A549 treated with ZK216348 at 1 μM for 4 hours (cell line): ENCODE measurements at places on chromosomes 5 and 9. TPM values are rescaled to one million over a fixed set of nuclear protein-coding genes. Genes with fewer than 3 reads are reported as not detected.

SEMA6A gene
- 0.11 TPM in 1 of 5 replicates, not detected in the others for total RNA-seq

DBH gene
- total RNA-seq, result not detected in 5 replicates

CHMP5 gene
- 67.6 to 92.1 TPM (median 73.5 TPM) in 5 replicates for total RNA-seq

GMCL2 gene
- not detected in 5 replicates for total RNA-seq

MYMK gene
- total RNA-seq, result not detected in 5 replicates

OLFM1 gene
- total RNA-seq, result 8.1 to 11.4 TPM (median 9.5 TPM) in 5 replicates

PDLIM4 gene
- 0.47 to 1.2 TPM (median 0.63 TPM) in 5 replicates for total RNA-seq

FOXI1 gene
- total RNA-seq, result not detected in 5 replicates

FAM221B gene
- total RNA-seq, result not detected in 5 replicates

AGGF1 gene
- 9.3 to 16.7 TPM (median 14.9 TPM) in 5 replicates for total RNA-seq

C9 gene
- total RNA-seq, result not detected in 5 replicates

VPS13A gene
- 6.1 to 12.3 TPM (median 10.6 TPM) in 5 replicates for total RNA-seq

ENHO gene
- 0.87 to 2.9 TPM (median 2.3 TPM) in 5 replicates for total RNA-seq

SLC25A51 gene
- total RNA-seq, result 16.9 to 21.0 TPM (median 18.4 TPM) in 5 replicates

UGT3A2 gene
- not detected in 5 replicates for total RNA-seq

DIPK1B gene
- total RNA-seq, result 4.4 to 10.4 TPM (median 9.4 TPM) in 5 replicates

TESK1 gene
- total RNA-seq, result 22.7 to 34.4 TPM (median 30.2 TPM) in 5 replicates

GPBP1 gene
- 33.6 to 56.1 TPM (median 39.5 TPM) in 5 replicates for total RNA-seq

BTNL3 gene
- total RNA-seq, result not detected in 5 replicates
